ENCODE measurements at places on chromosomes 7 and 10.

DNA sequence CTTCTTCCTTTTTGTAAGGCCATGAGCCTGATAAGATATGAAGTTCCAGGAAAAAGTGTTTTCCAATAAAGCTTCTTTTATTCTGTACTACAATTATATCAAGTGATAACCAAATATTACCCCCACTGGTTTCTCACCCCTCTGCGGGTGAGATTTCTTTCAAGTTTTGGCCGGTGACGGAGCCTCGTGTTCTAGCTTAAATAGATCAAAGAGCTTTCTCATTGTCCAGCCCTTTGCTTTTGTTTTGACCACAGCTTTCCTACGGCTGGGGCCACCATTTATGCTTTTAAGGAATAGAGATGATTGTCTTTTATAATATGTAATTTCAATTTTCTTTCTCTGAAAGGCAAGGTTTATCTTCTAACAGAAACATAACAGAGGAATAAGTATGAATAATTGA lies 196.7 kb upstream of the MTPN start:
- no peak for DNase-seq

DNA sequence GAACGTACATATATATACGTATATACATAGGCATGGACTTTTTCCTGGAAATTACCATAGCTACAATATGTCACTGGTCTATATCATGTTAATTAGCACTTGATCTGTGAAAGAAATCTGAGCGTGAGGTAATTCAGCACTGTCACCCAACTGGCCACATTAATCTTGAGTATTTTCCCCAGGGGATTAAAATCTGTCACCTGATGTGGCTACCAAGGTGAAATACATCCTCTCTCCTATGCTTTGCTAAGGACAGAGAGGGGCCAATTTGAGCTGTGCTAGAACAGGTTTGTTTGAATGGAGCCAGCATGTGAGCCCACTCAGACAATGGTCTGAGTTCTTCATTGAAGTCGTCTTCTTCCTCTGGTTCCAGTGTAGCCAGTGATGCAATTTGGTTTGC lies 33.3 kb downstream of the CYCS start:
- DNase-seq: no peak

GRCh38 chr10:74652664-74653063 lies 173.7 kb upstream of the KAT6B start:
- DNase-seq: no peak

DNA sequence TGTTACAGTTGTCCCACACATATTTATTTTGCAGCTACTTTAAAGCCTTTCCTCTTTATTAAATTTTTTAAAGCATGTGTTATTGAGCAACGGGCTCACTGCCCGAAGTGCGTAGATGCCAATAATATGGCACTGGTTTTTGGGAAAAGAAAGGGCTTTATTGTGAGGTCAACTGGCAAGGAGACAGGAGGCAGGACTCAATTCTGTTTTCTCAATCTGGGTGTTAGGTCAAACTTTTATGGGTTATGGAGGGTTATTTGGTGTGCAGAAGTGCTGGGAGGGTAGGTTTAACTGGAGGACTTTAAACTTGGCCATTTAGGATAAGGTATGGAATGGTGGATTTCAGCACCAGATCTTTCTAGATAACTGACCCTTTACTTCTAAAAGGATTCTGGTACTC lies 183.6 kb downstream of the LRRC4 start:
- no peak for DNase-seq

GRCh38 chr10:125773687-125774543 lies 1.7 kb downstream of the MMP21 start:
- no peak for DNase-seq

DNA sequence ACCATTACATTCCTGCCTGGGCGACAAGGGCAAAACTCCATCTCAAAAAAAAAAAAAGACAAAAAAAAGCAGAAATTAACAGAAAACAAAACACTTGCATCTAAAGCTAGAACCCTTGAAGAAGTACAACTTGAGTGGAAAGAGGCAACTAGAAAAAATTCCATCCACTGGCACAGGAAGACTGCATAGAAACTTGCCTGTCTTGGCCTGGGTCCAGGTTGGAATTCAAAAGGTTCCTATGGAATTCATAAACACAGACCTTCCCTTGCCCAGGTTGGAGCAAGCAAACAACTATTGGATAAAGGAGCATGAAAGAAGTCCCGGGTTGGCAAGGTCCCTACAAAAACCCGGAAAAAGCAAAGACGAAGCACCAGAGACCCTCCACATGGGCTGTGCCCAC lies 69.8 kb downstream of the CCDC71L start:
- DNase-seq: no peak

DNA sequence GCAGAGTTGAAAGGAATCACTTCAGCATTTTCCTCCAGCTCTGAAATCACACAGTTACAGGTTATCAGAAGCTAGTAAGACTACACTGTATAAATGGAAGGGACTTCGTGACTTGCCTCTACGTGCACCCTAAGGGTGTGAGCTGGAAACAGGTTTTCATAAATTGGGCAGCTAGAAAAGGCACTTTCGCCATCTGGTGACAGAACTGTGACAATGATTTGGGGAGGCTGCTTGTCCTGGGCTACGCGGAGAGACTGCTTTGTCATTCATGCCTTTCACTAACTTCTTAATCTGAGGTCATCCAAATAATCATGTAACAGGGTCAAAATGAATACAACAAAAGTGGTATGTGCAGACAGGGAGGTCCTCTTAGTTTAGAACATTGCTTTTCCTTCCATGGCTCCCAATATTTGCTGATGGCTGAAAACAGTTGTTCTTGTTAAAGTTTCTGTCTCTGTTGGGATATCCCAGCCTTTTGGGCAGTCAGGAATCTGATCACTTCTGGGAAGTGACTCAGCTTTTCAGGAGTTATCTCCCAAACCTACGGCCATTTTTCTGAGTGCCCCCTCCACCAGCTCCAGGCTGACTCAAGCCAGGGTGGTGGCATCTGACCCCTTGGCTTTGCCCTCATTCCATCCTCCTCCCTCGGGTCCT lies 17.8 kb downstream of the VWC2 start:
- no peak for DNase-seq

DNA sequence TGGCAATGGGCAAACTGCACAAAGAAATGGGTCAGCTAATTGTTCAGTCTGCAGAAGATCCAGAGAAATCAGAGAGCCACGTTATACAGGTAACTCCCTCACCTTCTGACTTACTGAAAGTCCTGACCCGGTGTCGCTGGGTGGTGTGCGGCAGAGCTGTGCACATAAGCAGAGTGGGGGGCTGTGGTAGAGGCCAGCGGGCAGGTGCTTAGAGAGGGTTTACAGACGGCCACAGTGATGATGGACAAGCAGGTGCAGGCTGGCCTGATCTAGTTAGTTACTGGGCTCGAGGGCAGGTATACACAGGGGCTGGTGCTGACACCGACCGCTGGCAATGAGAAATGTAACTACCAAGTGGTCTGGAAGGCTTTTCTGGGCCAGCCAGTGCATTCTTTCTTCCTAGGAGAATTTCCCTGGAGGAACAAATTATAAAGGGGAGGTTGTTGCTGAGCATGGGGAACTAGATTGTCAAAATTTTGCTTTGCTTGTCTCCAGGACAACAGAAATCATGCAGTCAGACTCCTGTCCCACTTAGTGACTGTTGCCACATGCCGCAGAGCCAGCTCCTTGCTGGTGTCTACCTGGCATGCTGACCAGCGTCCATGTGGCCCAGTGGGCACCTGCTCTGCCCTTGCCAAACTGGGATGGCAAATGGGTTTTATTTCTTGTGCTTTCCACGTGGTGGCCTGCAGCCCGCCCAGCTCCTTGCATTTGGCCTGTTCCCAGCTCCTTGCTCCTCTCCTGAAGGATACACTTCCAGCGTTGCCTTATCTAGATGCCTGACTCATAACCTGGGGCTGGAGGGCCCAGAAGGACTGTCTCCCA lies 28.8 kb downstream of the DENND10 start:
- DNase-seq: no peak

DNA sequence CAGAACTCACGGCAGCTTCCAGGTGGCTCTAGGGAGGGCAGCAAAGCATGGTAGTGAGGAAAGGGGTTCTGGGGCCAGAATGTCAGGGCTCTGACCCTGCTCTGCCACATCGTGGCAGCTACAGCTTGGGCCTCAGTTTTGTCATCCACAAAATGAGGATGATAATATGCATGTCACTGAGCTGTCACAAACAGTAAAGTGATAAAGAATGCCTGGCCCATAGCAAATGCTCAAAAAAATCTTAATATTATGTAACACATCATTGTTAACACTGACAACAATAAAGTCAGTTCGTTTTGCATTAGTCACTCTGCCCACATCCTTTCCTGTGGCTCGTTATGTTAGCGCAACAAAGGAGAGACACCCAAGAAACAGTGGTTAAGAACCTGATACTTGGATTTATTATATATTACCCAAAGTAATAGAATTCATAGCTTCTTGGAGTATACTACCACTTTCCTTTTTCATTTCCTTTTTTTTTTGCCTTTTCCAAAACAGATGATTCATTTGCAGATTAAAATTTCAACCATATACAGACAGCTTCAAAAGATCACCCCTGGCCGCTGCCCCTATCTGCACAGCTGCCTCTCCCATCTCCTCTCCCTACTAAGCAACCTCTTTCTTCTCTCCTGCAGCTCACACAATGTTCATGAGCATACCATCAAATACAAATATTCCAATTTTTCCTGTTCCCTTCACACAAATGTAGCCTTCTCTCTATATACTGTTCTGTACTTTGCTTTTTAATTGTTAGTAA lies 45.5 kb upstream of the DDC start:
- DNase-seq: peak; percentile 43

- no peak for DNase-seq
Observed at GRCh38 chr7:7122701-7123281, 59.6 kb upstream of the C1GALT1 start.

DNA sequence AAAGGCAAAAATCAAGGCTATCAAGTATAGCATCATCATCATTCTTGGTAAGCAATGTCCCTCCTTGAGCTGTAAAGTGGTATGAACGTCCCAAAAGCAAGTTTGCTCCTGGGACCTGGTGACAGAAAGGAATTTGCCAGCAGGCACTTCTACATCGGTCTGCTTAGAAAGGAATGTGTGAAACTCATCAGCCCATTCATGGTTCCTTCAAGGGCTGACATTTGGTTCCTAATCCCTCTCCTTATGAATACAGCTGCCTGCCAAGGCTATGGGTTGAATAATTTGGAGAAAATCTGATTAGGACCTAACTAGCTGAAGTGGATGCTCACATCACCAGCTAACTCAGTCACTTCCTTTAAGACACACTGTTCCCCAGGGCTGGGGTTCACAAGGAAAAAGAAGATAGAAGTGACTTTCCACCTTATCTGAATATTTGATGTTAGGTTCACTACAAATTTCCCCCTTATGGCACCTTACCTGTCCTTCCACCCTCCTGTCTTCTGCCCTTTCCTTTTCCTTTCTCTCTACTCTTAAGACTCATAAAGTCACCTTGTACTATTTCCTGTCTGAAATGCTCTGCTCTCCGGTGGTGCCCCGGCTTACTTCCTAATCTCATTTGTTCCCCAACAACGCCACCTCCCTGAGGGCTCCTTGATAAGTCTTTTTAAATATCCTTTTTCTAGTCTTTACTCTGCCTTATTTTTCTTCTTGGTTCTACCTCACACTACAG lies 187.1 kb downstream of the NPSR1 start:
- DNase-seq: no peak

DNA sequence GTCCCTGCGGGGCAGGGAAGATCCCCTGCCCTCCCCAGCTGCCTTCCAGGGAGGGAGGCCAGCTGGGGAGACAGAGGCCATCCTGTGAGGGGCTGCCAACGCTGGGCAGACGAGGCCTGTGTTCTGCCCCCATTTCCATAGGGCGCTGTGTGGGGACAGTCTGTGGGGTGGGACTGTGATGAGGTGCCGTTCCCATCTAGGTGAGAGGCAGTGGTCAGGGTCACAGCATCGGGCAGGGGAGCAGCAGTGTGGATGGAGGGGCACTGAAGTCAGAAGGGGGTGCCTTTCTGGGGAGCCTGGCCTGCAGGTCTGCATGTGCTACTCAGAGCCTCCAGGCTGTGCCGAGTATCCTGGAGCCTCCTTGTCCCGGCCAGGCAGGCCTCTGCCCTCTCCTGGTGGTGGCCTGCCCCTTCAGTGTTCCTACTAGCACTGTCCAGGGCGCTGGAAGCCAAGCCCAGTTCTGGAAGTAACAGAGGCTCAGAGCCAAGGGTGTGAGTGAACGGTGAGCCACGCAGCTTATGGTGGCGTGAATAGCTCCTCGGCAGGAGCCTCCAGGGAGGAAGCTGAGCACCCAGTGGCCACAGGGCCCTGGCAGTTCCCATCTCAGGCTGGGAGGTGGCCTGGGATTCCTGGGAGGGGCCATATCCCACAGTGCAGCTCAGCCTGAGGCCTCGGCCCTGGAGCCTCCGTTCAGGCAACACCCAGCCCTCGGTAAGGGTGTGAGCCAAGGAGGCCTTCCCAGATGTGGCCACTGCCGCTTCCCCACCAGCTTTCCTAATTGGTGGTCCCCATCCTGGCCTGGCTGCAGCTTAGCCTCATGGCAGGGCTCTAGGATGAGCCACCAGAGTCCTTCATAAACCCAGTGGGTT lies 23.3 kb upstream of the CSGALNACT2 start:
- DNase-seq: no peak

- no peak for DNase-seq
Observed at GRCh38 chr7:152633504-152633903, 42.4 kb downstream of the XRCC2 start.

- DNase-seq: no peak
Observed at GRCh38 chr10:35523670-35524225, 81.4 kb upstream of the GJD4 start.

- peak; percentile 36 for DNase-seq
Observed at GRCh38 chr10:122459561-122460273, 1.6 kb upstream of the HTRA1 start.

DNA sequence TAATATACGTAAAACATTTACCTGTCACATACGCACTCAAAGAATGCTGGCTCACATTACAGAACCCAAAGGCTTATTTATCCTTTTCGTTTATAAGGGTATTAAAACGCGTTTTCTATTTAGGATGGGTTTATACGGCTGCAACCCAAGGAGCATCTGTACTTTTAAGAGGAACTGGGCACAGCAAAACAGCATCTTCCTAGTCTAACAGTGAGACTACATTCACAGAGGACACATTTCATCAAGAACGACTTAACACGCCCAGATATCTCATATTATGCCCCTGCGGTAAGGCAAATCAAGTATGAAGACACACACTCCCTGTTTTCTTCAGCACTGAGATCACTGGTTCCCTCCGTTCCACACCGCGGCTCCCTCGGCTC lies 533 bp upstream of the DMTF1 start:
- no peak for DNase-seq

- DNase-seq: no peak
Observed at GRCh38 chr7:18400726-18401125, 94.8 kb upstream of the HDAC9 start.

GRCh38 chr7:47233996-47234395 lies 347.9 kb downstream of the TNS3 start:
- DNase-seq: no peak

DNA sequence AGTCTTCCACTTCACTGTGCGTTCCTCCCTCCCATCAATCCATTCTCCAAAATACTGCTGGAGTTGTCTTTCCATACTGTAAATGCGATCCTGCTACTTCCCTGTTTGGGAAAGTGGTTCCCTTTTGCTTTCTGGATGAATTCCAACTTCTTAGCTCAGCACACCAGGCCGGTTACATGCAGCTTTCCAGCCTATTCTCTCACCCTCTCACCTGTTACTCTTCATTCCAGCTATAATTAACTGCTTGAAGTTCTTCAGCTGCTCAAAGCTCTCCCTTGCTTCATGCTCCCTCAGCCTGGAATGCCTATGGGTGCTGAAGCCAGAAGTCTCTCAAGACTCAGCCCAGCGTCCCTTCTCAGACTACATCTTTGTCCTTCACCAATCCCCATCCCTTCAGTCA lies 6.0 kb upstream of the ZNRF2 start:
- no peak for DNase-seq

All from non-pigmented ciliary epithelial cell (primary cell).